Kidney capillary endothelial cell (primary cell): ENCODE measurements at places on chromosomes 5 and 9.

GRCh38 chr9:72082536-72082935 is 22.1 kb upstream of the C9orf57 start:
- DNase-seq, result no peak

- DNase-seq, result no peak
Observed at GRCh38 chr9:35652829-35653209, 2.1 kb upstream of the SIT1 start.

- no peak for DNase-seq
Observed at GRCh38 chr5:129915415-129915814, 11.2 kb downstream of the CHSY3 start.

DNA sequence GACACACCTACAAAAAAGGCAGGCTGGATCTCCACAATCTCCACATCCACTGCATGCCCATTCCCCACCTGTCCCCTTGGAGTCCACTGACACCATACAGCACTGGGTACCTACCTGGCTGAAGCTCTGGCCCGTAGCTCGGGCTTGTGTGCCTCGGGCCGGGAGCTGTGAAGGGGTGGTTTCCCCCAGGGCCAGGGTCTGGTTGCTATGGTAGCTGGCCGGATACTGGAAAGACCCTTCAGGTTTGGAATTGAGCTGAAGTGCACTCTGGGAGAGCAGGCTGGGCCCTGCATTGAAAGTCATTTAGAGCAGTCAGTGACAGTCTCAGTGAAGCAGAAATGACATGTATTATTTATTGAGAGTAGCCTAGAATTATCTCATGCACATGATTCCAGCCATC is 507.3 kb downstream of the CTNND2 start:
- DNase-seq, result no peak

DNA sequence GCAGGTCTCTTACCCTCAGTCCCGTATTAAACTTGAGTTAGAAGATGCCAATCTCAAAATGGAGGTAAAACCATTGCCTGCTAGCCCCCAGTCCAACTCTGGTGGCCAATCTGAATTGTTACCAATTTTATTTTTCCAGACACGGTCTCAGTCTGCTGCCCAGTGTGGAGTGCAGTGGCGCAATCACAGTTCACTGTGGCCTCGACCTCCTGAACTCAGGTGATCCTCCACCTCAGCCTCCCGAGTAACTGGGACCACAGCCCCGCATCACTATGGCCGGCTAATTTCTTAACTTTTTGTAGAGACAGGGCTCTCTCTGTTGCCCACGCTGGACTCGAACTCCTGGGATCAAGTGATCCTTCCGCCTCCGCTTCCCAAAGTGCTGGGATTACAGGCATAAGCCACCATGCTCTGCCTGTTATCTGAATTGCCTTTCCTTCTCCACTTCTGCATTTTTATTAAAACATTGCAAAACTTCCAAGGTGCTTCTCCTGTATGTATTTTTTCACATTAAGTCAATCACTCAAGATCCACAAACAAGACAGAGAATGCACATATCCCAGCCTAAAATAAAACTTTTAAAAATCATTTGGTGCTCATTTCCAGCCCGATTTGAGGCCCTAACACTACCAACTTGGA is 2.3 kb downstream of the FANCC start:
- no peak for DNase-seq

- no peak for DNase-seq
Observed at GRCh38 chr5:96818125-96818788, 10.5 kb upstream of the ERAP1 start.

- DNase-seq, result peak; percentile 74
Observed at GRCh38 chr9:111959468-111960359, 63.1 kb downstream of the UGCG start.

DNA sequence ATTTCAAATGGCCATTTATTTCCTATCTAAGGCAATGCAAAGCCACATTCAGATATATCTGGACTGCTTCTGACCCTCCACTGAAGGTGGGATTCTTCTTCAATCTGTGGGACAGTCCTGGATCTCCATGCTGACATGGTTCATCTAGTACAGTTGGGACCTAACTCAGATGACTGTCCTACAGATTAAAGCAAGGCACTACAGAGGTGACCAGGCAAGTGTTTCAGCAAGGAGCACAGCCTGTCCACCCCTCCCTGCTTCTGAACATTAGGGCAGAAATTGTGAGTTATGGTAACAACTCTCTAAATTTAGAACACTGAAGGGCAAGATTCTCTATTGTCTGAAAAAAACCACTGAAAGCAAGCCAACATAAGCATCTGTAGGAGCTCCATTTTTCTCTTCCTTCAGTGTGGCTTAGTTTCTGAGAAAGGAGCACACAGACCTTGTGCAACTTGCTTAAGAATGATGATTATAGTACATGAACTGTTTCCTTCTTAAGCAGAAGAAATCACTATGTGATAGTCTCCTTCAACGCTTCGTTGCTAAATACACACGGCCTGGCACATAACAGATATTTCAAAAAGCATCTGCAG is 62.9 kb upstream of the BARX1 start:
- no peak for DNase-seq

GRCh38 chr5:54624805-54625568 is 107.4 kb downstream of the SNX18 start:
- no peak for DNase-seq

DNA sequence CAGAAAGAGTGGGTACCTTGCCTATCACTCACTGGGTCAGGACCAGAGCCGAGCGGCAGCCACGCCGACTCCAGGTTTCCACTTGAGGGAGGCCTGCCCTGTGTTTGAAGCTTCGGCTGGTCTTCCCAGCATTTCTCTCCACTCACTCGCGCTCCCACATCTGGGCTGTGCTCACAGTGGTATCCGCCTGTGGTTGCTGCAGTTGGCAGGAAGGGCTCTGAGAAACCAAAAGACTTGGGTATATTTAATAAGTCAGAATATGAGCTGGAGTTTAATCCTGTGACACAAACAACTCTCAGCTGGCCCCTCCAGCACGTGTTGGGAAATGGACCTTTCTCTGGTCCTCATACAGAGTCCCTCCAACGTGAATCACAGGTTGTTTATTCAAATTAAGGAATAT is 70.9 kb downstream of the SPRY4 start:
- no peak for DNase-seq

DNA sequence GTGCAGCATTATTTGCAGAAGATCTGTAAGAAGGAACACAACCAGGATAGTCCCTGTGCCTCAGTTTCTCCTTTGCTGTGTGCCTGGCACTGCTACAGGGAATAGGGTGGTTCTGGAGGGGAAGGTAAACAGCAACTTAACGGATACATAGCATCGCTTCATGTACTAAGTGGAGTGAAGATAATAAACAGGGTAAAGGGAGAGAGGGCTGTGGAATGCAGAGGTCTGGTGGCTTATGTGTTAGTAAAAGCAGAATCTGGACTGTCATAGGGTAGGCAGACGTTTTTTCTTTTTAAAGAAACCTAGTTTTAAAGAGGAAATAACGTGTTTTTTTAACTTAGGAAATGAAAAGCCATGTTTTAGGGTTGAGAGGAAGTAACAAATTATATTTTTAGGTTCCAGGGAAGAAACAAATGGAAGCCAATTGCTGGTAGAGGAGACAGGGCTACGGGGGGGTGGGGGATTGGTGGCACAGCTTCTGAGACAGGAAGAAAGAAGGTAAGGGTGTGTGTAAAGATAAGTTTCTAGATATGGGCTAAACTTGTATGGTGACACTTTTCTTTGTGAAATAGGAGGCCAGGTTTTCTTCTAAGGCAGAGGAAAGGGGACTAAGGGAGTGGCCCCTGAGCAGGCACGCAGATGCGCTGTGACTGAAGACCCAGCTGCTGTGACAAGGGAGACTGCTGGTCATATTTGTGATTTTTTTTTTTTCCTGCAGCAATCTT is 1.3 kb downstream of the GNG10 start:
- peak; percentile 7 for DNase-seq

GRCh38 chr9:23598994-23599393 is 227.0 kb downstream of the ELAVL2 start:
- DNase-seq, result no peak
